ENCODE measurements at places on chromosomes 7 and 10.

- DNase-seq: no peak
Measured at GRCh38 chr10:74510594-74510993, 315.8 kb upstream of the KAT6B start.

DNA sequence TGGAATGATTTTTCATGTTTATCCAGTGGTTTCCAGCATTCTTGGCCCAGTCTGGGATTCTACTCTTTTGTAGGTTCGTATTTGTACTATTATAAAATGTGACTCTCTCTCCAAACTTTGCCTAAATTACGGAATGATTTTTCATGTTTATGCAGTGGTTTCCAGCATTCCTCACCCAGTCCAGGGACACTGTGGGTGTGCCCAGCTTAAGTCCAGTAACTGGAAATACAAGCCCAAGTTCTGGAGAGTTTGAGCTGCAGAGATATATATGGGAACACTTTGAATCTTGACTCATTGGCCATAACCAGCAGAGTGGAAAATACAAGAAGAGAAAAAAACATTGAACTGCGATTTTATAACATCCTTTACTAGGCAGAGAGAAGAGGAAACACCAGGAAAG, 5.9 kb upstream of the MAGI2 start:
- no peak for DNase-seq

GRCh38 chr10:117694190-117694589, 151.6 kb downstream of the EMX2 start:
- DNase-seq: no peak

GRCh38 chr7:99974681-99975080, 1.1 kb downstream of the AZGP1 start:
- no peak for DNase-seq

DNA sequence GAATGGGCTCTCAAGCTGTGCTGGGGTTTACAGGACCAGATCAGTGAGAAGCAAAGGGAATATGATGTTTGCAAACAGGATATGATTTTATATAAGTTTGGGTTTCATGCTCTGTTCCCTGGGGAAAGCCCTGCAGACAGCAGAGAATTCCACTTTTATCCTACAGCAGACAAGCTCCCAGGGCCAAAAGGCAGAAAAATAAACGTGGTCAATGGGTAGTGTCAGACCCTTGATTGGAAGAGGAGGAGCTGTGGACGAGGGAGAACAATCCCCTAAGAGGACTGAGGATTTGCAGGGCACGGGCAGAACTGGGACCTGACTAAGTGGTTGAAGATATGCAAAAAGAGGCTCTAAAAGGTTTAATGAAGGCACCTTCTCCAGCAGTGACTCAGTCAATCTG, 275.3 kb downstream of the HDAC9 start:
- no peak for DNase-seq

GRCh38 chr7:101564778-101565211, 64.3 kb downstream of the MYL10 start:
- DNase-seq: no peak
